Fibroblast of skin of scalp (primary cell): ENCODE measurements at places on chromosomes 5 and 9.
A peak's percentile ranks its signal among the peaks of the same experiment; 100 is the strongest.

DNA sequence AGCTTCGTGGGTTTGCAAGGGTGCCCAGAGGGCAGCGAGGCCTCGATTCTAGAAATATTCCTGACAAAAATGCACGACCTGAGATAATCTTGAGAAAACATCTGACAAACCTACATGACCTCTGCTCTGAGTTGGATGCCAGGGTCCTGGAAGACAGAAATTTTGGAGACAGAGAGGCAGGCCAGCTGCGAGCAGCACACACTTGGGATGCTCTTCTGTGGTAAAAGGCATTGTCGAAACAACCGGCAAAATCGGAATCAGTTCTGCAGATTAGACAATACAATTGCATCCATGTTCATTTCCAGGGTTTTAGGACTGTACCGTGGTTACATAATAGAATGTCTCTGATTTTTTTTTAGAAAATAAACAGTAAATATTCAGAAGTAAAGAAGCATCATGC lies 74.2 kb downstream of the GADD45G start:
- DNase-seq, result no peak

DNA sequence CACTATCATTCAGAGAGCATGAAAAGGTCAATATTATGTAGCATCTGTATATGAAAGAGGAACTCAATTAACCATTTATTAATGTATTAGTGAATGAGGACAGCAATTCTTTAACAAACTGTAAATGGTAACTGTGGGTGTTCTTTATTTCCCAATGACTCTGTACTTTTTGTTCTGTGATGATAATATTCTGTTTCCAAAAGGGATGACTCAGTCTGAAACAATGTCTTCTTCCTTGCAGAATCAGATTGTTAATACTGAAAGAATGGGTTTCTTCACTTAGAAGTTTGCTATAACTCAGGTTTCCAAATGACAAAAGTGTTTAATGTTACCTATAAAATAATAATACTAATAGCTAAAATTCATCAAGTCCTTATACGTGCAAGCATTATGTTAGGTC lies 1518.7 kb upstream of the WWC1 start:
- DNase-seq, result peak; percentile 34

DNA sequence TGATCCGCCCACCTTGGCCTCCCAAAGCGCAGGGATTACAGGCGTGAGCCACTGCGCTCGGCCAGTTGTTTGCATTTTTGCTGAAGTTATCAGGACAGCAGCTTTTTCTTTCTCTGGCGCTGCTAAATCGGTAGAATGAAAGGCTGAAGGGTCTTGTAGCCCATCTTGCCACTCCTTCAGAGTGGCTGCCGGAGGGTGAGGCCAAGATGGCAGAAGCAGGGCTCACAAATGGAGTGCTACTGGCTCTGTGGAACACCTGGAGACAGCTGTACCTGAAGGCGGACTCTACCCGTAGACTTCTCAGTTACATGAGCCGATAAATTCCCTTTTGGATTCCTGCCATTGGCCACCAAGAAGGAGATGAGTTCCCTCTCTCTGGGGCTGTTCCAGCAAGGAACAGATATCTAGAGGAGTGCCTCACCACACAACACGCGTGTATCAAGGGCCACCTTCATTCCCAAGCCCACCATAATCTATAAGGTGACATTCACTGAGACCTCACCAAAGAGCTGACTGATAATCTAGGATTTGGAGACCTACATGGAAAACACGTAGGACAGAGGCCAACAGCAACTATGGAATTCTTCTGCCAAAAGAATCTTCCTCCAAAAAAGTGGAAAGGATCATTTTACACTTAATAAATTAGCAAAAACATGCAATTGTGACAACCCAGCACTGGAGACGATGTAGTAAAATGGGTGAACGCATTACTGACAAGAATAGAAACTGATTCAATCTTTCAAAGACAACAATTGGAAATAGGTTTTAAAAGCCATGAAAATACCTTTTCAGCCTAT lies 21.8 kb downstream of the STK10 start:
- no peak for DNase-seq

DNA sequence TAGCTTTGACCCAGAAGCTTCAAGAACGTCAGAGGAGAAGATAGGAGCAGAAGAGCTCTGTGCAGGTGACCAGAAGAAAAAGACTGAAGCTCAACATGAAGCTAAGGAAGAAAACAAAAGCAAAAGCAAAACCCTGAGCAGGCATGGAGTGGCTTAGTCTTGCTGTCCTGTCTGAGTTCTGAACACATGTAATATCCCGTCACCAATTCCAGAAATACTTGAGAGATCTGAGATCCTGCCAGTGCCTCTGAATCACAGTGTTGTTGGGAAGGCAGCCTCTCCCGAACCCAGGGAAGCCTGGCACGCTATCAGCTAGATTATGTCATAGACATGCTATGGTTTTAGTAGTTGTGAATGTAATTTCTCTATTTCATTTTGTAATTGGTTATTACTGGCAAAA lies 235.7 kb downstream of the ICE1 start:
- peak; percentile 59 for DNase-seq

DNA sequence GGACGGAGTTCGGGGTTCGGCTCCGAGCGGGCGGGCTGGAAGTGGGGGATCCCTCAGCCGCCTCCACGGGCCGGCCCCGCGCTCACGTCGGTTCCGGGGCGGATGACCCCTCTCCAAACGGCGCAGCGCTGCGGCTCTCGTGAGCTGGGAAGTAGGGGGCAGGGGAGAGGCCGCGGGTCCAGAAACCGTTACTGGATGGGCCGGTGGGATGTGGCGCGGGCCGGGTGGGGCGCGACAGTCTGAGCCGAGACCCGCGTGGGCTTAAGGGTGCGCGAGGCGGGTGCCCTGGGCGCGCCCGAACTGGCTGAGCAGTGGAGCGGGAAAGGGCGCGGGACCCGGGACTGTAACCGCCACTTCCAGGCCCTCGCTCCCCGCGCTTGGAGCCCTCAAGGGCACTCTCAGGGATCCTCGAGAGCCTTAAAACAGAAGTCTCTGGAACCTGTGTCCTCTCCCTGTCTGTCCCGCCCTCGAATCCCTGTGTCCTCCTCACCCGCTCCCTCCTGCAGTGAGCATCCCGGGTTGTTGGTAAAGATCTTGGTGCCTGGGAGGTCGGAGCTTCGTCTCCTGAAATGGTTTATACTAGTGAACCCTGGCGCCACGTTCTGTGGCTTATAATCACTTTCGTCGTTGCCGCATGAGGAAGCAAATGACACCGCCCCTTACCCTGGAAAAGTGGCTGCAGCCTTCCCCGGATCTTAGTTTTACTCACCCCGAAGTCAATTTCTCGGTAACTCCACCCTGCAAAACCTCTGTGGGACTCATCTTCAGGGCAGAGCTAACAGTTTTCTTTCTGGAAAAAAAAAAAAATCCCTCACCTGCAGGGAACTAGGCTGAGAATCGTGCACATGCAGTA lies 571 bp upstream of the MARCHF11 start:
- no peak for DNase-seq

DNA sequence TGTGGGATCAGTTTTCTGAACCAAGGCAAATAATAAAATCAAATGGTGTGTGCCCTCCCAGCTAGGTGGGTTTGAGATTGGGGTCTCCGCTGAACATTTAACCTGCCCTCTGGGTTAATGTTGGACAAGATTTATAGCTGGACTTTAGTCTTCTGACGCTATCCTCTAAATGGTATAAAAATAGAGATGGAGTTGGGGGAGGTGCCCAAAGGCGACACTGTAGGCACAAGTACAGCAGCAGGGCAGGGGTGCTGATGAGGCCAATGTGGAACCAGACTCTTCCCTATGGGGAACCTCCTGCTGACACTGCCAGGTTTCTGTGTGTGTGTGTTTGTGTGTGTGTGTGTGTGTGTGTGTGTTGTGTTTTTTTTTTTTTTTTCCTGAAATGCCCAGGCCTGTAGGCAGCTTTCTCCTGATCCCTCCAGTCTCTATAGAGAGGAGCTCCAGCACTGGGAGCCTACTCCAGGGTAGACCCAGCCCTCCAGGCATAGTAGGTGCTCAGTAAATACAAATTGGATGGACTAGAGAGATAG lies 37.9 kb downstream of the PCDH1 start:
- no peak for DNase-seq

- DNase-seq, result peak; percentile 82
Observed at GRCh38 chr9:124011460-124012301, at the start of gene LHX2. Gene LHX2, plus strand, starts transcription at chr9:124011768. Its CDS starts 581 bp downstream, at chr9:124012349.

DNA sequence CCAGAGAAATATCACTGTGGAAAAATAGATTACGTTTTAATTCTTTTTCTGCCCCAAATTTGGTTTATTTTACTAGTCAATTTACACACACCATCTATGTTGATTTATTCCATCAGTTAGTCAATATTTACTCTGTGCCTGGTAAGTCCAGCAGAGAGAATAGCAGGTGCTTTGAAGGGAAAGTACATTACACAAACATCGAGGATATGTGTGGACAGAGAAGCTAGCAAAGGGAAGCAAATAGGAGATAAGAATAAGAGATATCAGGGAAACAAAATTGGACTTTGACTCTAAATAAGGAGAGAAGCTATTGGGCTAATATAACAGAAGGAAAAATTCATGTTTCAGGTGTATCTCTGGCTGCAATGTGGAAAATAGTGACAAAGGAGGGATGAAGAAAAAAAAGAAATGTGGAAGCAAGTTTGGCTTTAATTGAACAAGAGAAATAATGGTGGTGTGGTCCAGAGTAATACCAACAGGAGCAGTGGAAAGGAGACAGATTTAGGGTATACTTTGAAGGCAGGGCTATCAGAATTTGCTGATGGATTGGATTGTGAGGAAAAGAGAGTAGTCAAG lies 587.7 kb upstream of the CDH6 start:
- DNase-seq, result no peak

- DNase-seq, result peak; percentile 94
Observed at GRCh38 chr5:93582677-93583438, at the start of gene NR2F1. Gene NR2F1, plus strand, starts transcription at chr5:93583222. Its CDS starts 1,802 bp downstream, at chr5:93585024.

- no peak for DNase-seq
Observed at GRCh38 chr5:146084376-146084775, 21.0 kb downstream of the PLAC8L1 start.

DNA sequence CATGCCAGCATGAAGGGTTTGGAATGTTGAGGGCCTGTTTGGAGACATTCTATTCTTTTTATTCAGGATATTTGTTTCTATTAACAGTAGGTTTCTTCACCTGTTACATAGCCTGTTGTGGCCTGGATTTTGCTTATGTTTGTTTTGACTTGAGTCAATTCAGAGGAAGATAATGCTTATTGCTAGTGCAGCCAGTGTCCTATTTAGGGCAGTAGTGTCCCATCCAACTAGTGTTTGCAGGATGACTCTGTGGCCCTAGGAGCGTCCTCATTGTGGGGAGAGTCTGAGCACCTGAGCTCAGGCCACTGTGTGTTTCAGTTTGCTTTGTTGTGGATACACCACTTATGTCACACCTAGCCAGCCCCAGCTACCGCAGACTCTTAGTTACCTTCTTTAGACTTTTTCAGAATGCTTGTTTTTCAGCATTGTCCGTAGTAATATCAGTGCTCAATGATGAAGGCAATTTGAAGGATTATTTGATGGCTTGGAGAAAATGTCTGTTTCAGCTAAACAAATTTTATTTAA lies 90.3 kb downstream of the ARHGEF28 start:
- DNase-seq, result no peak

DNA sequence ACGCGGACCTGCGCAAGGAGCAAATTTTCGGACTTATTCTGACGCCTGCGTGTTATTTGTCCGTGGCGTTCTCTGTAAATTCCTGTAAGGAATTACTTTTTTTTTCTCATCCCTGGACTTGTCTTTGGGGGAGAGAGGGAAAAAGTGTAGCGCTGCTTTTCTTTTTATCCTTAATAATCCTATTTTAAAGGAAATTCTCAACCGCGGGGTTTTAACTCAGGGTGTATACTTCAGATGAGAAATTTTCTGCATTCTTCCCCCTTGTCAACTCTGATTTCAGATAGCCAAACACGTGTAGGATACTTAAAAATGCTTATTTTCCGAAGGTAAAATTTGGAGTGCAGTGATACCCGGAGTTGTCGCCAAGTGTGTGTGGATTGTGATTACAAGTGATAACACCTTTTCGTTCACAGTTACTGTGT lies 853 bp downstream of the DCP2 start:
- no peak for DNase-seq

- peak; percentile 74 for DNase-seq
Observed at GRCh38 chr5:96509721-96510350, 76.8 kb upstream of the PCSK1 start.

DNA sequence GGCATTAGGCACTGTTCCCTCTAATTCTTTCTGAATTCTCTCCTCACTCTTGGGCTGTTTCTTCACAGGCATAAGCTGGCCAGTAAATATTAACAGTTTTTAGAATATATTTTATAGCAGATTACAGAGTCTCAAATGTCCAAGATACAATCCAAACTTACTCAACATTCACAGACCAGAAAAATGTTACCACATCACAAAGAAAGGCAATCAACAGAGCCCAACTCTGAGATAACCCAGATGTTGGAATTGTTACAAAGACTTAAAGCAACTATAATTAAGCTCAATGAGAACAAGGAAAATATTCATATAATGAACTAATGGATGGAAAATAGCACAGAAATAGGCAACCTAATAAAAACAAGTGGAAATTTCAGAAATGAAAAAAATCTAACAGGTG lies 401.1 kb upstream of the RGMB start:
- no peak for DNase-seq

DNA sequence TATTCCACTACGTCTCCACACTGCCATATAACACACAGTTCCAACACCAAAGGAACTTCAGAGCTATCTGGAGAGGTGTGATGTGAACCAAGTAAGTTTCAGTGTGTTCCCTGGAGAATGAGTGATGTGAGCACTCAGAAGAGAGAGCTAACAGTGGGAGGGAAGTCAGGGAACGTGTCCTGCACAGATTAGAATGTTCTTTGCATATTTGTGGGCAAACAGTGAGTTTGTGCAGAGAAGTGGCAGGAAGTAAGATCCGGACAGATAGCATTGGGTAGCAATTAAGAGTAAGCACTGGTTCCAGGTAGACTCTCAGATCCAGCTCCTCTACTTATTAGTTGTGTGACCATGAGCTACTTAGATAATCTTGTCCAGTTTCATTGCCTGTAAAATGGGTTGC lies 206.4 kb downstream of the PDZD2 start:
- DNase-seq, result peak; percentile 38

- DNase-seq, result peak; percentile 22
Observed at GRCh38 chr5:174625591-174626350, 98.6 kb upstream of the MSX2 start.

DNA sequence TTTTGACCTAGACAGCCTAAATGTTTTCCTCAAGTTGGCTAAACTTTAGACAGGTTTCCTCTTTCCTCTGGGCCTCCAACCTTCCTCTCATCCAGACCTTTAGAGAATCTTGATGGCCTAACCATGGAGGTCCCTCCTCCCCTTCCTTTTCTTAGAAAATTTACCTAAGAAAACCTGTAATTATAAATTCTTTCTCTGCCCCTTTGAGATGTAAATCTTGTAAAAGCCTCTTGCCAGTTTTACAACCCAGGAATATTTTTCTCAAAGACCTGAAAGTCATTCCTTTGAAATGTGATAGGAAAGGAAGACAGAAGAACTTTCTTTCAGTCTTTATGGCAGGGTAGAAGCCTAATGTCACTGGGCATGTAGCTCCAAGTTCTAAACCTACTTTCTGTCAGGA lies 1752.6 kb upstream of the C9orf72 start:
- DNase-seq, result no peak

- DNase-seq, result no peak
Observed at GRCh38 chr5:83118471-83118870, 41.1 kb downstream of the XRCC4 start.
